Mammary epithelial cell (primary cell): ENCODE measurements at places on chromosomes 11 and 22. TPM values are rescaled to one million over a fixed set of nuclear protein-coding genes. Genes with fewer than 3 reads are reported as not detected.

DNA sequence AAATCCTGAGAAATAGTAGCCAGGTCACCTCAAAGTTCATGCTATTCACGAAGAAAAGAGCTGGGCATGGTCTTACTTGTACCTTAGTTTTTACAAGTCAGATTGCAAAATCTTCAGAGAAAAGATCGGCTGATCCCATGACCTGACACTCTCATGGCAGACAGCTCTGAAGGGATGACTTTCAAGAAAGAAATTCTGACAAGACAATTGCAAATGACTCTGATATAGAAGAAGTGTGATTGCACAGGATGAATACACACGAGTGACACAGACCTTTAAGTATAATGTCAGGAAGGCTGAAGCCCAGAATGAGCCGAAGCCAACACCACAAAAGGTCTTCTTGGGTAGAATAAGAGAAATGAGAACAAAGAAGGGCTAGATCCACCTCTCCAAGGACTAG lies 59.4 kb upstream of the DRD2 start:
- no peak for DNase-seq

GRCh38 chr22:36762687-36763260 lies 13.1 kb downstream of the IFT27 start:
- no peak for DNase-seq

The KDM4D gene
- 0.91 and 1.0 TPM in 2 replicates for total RNA-seq

- DNase-seq, result no peak
Measured at GRCh38 chr11:15780382-15780781, 576.0 kb downstream of the SOX6 start.
